ENCODE measurements at places on chromosomes 13 and 19. TPM values are rescaled to one million over a fixed set of nuclear protein-coding genes. Genes with fewer than 3 reads are reported as not detected.

Gene NKPD1
- total RNA-seq, result 0.20 TPM

Gene KANK3
- 55.8 TPM for total RNA-seq

Gene DCLK1
- total RNA-seq, result 10.9 TPM

DNA sequence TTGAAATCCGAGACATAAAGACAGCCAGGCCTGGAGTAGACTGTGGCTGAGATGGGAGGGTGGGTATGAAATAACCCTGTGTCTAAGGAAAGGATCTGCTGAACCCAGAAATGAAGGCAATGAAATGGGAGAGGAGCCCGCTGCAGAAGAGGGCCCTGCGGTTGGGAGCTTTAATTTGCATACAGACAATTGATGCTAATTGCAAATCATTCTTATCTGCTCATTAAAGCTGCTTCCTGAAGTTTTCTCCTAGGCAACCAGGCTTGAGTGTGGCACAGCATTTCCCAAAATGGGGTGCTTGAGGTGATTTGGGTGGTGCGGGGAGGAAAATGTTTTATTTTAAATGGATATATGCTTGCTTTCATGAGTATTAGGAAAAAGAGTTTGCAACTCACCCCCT is 55.4 kb downstream of the DPF1 start:
- DNase-seq, result no peak

- no peak for DNase-seq
Measured at GRCh38 chr13:83905641-83906040, 23.4 kb upstream of the SLITRK1 start.

DNA sequence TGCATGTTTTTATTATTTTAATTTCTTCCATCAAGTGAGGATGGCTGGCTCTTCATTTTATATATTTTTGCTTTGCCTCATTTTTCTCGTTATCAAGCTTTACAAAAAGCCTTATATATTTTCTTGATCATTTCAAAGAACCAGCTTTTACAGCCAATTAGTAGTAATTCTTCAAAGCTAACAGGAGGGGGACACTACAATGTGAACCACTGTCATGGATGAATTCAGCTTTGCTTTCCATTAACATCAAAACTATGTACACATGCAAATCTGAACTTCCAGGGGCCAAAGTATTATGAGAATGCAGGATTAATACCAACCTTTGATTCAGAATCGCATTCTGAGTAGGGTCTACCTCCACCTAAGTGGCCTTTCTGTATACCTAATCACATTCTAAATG is 11.1 kb downstream of the UQCRFS1 start:
- no peak for DNase-seq

DNA sequence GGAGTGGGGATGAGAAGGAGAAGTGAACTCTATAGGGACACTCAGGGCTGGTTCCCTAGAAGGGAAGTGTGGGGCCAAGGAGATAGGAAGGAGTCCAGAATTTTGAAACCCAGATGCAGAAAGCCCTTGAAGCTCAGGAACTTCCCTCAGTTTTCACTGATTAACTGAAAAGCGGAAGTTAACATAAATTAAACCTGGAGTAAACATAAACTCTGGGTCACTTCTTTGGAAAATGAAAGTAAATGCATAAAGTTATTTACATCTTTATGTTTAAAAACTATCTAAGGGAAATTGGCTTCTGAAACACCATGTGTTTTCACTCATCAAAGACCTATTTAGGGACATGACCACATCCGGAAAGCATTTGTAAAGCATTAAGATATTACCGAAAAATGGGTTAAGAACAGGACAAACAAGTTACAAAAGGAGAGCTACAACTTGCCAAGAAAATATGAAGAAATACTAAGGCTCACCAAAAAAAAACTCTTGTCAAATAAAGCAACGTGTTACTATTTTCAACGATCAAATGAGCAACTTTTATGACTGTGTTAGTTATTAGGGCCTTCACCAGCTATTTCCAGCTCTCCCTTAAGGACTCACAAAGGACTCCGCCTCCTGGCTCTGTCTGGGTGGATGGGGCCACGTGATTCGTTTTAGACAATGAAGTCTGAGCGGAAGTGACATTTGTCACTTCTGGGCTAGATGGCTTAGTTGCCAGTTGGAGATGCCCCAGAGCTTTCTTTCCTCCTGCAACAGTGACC is 439.1 kb upstream of the ZNF507 start:
- no peak for DNase-seq

DNA sequence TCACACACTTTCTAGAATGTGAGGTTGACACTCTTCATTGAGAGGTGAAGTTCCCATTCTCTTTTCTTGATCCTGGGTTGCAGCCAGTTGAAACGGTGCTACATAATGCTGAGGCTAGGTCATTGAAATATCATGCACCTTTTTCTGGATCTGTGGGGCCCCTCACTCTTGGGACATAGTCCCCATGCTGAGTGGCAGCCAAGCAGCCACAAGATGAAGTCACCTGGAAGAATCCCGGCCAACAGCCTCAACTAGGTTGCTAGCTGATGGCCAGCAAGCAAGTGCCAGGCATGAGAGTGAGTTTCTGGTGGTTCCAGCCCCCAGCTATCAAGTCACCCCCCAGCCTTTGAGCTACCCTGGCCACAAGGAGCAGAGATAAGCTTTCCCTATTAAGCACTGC is 148.5 kb upstream of the TSHZ3 start:
- no peak for DNase-seq

DNA sequence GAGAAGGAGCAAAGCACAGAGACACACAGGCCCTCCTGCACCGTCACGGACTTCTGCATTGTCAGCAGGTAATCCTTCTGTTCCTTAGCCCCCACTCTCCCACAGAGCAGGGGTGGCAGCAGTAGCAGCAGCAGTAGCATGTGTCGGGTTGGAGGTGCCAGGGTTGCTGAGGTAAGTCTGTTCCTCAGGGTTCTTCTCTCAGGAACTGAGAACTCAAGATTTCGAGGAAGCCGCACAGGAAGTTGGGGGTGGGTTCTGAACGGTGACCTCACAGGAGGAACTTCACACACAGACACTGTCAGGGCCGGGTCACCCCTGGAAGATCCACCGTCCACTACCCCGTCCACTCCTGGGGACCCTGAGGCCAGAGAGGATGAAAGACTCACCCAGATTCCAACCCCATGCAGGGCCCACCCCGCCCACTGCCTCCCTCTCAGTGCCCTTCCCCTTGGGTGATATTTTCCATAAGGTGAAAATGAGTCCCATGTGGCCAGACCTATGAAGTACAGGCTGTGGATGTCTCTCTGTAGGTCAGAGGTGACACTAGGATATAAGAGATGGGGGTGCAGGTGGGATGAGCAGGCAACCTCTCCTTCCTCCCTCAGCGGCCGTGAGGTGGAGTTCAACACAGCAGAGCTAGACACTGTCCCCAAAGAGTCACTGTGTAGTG is at the start of gene SIGLEC12:
Gene SIGLEC12 (minus strand): TSS at position 207 of the 670 bp plus-strand sequence. CDS start 67 bp downstream, at position 140.
- no peak for DNase-seq

DNA sequence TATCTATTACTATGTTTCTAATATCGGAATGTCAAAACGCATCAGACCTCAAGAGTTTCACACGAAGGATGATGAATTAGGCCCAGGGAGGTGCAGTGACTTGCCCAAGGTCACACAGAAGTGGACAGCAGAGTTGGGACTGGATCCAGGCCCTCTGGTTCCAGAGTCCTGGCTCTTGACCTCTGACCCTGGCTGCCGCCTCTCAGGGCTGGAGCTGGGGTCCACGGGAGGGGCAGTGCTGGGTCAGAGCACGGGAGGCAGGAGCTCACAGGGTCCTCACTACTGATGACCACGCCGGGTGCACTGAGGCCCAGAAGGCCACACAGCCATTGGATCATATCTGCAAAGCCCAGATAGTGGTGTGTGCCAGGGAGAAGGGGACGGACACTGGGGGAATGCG is 9.2 kb upstream of the ASPDH start:
- no peak for DNase-seq

GRCh38 chr19:18503971-18504885 is 17.6 kb downstream of the ELL start:
- no peak for DNase-seq

- DNase-seq, result no peak
Measured at GRCh38 chr19:30419568-30420180, 47.5 kb downstream of the ZNF536 start.

- no peak for DNase-seq
Measured at GRCh38 chr19:17455308-17456123, 5.2 kb downstream of the NXNL1 start.

DNA sequence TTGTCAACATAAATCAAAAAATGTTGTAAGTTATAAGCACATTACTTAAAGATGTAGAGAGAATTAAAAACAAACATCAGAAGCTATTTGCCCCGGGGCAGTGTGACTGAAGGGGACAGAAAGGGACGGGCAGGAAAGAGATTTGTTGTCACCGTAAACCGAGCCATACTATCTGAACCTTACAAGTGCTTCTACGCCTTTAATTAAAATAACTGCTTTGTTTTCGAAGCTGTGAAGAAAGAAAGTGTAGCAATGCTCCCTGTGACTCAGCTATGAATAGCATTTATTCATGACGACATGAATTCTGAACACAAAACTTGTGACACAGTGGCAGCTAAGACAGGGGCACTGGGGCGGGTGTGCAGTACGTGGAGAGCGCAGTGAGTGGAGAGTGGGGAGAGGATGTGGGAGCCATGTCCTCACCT is 30.0 kb downstream of the ZNF787 start:
- no peak for DNase-seq
